ENCODE measurements at places on chromosomes 16 and 17.

- no peak for DNase-seq
These were observed 312.2 kb downstream of the BCAS3 start for GRCh38 chr17:60989846-60990245.

GRCh38 chr17:39939588-39940419 is 12.3 kb downstream of the LRRC3C start:
- no peak for DNase-seq

DNA sequence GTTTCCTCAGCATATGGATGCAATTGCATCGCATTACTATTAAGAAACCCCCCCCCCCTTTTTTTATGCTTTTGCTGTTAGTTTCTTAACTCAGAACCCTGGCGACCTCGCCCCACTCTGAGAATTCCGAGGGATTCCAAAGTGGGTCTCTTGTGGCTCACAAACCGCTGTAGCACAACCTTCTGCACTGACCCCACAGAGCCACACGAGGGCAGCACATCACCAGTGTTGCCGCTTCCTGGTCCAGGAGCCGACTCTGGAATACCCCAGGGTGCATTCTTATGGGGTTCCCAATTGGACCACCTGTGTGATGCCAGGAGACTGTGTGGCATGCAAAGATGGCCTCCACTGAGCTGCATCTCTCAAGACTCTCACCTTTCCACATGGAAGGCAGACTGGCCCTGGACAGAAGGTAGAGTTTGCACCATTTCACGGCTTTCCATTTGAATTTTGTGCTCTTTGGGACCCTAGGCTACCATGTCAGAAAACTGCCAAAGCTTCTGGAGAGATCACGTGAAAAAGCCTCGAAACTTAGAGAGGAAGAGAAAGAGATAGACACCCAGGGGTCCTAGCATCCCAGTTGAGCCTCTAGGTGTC is 432.7 kb upstream of the ASIC2 start:
- no peak for DNase-seq

DNA sequence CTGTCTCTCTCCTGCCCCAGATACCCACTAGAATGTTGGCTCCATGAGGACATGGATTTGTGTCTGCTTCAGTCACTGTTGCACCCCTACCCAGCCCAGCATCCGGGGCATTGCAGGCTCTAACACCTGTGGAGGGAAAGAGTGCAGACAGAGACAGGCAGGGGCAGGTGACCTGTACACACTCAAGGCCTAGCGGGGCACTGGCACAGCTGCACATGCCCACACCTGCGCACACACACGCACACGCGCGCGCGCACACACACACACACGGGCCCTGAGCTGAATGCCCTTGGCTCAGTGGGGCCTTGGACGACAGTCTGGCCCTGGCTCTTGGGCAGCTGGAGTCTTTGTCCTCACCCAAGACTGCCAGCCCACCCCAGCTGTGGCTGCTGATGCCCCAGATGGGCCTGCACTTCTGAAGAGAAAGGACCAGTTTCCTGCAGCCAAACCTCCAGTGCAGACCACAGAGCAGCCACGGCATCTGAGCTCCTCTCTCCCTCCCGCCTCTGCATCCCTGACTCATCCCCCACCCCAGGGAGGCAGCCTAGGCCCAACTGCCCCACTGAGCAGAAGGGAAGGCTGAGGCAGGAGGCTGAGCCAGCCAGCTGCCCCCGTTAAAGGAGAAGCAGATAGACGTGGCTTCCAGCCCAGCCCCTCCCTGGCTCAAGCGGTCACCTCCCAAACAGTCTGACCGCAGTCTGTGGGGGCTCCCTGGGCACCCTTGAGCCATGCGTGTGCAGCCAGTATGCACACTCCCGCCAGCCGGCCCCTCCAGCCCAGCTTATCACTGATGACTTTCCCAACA is 12.3 kb upstream of the RAI1 start:
- DNase-seq = no peak

- DNase-seq = no peak
These were observed 3.1 kb downstream of the TMEM231 start for GRCh38 chr16:75552951-75553350.

- DNase-seq = no peak
These were observed 952.6 kb upstream of the SOX9 start for GRCh38 chr17:71168053-71168741.

DNA sequence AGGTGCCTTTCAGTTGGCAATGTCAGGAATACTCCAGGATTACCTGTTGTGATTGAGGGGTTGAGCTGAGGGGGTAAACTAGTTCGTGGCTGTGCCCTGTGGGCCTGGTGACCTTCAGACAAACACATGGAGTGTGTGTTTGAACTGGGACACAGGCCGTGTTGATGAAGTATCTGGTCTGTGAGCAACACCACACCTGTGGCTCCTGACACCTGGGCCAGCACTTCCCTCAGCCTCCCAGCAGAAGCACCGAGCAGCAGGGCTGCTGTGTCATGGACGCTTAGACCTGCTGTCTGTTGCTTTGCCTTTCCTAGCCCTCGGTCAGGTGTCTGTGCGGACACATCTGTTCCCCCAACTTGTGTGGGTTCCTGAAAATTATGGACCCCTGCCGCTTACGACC is 82.9 kb downstream of the KSR1 start:
- no peak for DNase-seq

DNA sequence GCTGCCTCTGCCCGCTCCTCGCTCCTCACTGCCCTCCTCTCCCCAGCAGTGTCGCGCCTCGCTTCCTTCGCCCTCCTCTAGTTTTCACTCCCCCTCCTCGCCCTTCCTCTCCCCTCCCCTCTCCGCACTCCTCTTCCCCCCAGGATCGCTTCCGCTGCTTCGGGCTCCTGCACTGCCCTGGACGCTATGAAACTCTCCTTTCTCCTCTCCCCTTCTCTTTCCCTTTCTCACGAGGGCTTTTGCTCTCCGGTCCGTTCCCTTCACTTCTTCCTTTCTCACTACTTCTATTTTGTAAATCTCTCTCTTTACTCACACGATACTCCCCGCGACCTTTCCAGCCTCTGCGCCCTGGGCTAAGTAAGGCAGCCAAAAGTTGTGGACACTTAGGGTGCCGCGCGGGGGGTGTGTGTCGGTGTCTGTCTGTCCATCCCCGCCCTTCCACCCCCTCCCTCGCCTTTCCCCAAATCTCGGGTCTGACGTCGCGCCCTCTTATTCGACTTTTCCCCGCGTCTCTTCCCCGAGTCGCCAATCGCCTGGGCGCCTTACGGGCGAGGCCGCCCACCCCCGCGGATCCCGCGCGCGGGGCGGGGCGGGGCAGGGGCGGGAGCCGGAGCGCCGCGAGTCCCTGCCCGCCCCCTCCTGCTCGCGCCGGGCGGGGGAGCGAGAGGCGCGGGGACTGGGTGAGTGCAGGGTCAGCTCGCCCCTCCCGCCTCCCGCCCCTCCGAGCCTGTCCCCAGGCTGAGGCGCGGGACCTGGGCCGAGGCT is at the start of gene IRX3:
TSS of gene IRX3 (minus strand) at position 422 of the 765 bp plus-strand sequence. CDS start 737 bp downstream, outside the sequence.
- no peak for DNase-seq

DNA sequence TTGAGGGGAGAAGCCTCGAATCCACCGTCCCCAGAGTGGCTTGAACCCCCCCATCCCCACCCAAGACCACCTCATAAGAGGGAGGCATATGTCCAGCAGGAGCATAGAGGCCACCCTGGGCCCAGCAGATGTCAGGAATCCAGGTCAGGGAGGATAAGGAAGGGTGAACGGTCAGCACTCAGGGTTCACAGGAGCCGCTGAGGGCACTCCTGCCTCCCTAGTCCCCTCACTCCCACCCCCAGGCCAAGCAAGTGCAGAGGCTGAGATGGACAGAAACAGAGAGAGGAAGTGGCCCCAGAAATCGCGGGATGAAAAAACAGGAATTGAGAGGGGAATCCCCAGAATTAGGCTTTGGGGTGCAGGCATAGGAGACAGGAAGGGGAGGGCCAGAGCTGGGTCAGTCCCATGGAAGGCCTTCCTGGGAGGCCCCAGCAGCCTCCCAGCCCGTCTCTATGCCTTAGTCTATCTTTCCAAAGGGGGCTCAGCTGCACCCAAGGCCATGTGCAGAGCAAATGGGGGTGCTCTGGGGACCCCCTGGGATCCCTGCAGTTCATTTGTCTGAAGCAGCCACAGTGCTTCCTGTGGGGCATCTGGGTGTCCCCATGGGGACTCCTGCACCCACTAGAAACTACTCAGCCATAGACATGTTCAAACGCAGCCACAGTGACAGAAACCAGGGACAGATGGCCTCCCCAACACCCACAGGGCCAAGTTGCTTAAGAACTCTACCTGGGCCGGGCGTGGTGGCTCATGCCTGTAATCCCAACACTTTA is 1.7 kb downstream of the CMTM3 start:
- DNase-seq = no peak

DNA sequence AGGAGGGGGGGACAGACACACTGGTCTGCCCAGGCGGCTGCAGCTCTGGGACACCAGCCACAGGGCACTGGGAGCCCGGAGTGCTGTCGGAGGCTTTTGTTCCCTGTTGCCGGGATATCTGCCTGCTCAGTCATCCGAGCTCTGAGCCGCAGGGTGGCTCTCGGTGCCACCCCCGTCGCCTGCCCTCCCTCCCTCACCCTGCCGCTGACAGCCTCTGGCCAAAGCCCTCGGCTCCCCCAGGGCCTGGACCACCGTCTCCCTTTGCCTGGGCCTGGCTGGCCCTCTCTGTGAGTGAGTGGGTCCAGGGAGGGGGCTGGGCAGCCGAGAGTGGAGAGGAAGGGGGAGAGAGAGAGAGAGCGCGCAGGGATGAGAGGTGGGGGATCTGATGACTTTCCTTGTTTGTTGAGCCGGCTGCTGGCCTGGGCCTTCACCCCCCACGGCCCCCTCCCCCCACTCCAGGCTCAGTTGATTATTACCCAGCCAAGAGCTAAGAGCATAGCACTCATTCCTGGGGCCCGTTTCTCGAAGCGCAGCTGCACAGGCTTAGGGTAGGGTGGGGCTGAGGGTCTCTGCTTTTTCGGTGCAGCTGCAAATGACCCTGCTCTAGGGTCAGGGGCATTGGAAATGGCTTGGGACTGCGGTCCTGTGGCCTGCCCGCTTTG is 2.7 kb downstream of the FOXJ1 start:
- no peak for DNase-seq

GRCh38 chr17:58184986-58185761 is 7.4 kb upstream of the EPX start:
- no peak for DNase-seq

- no peak for DNase-seq
These were observed 62.7 kb upstream of the ADORA2B start for GRCh38 chr17:15882058-15882720.

DNA sequence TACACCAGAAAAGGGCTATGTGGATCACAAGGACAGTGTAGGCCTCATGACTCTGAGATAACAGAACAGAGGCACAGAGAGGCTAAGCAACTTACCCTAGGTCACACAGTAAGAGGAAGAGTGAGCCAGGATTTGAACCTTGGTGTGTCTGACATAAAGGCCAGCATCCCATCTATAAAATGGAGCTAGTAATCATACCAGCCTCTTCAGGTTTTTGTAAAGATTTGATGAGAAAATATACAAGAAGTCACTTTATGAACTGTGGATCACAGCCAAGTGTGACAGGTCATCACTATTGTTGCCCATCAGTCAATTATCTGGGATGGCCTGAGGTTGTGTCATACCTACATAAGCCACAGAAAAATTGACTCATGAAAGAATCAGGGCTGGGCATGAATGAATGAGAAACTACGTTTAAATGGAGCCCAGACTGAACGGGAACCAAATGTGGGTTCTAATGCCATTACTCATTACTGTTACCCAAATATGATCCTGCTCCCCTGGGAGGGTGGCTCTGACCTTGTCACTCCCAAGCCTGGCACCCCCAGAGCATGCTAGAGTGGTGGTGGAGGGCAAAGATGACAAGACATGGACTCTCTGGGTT is 21.0 kb downstream of the FBXO39 start:
- DNase-seq = no peak

DNA sequence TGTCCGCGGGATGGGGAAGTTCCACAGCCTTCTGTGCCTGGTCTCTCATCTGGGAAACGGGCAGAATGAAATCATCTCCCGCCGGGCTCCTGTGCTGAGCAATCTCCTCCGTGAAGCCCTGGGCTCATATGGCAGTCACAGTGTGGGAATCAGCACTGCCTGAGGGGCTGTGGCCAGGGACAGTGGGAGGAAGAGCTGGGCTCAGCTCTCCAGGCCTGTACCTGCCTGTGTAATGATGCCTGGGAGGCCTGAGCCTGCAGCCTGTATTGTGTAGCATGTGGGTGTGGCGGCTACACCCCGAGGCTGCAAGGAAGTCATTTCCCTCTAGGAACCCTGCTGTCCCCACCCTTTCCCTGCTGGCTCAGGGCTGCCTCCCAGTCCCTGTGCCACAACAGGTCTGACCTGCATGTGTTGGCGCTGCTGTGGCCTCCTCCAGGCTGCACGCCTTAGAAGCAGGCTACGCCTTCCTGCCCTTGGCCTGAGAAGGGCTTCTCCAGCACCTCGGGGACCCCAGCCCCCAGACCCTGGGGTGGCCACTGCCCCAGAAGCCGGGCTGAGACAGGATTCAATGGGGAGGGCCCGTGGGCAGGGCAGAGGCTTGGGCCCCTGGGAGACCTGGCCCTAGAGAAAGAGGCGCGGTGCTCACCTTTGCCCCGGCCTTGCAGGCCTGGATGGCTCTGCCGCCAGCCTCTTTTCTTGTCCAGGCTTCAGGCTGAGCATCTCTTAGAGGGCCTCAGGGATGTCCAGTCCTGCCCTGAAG is 2.1 kb downstream of the ITGB4 start:
- DNase-seq = no peak

DNA sequence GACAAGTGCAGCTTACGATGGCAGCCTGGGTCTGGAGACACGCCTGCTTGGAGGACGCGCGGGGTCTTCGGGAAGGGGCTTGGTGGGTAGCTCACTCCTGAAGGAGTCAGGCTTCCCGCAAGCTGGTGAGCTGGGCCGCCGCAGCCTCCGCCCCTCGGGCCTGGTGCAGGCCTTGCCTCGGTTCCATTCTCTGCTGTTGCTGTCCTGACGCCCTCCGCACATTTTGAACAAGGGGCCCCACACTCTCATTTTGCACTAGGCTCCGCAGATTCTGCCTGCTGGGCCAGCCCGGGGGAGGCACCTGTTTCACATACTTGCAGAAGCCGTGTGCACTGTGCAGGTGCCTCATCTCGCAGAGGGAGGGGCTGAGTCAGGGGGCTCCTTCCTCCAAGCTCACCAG is 31.9 kb upstream of the CBX4 start:
- DNase-seq = no peak

- DNase-seq = peak; percentile 86
These were observed 408 bp upstream of the KPNA2 start for GRCh38 chr17:68035131-68035522.

- DNase-seq = no peak
These were observed 103.5 kb upstream of the TNRC6C start for GRCh38 chr17:77854759-77855745.

DNA sequence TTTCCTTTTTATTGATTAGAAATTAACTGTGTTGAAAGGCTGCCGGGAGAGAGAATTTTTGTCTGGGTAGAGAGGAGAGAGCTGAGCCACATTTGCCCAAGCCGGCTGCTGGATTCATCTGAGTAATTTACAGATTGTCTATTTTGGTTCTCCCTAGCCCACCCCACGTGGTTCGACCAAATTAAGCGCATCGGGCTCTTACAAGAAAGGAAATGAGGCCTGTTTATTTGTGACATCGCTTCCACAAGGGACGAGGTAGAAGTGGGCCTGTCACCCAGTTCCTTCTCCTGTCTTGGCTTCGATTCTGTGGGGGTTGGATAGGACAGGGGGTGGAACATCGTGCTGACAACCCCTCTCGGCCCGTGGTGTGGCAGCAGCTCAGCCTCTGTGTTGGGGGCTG is 42.9 kb downstream of the SYT17 start:
- no peak for DNase-seq
